DMS79 (cell line): ENCODE measurements at places on chromosomes 6 and 20.

DNA sequence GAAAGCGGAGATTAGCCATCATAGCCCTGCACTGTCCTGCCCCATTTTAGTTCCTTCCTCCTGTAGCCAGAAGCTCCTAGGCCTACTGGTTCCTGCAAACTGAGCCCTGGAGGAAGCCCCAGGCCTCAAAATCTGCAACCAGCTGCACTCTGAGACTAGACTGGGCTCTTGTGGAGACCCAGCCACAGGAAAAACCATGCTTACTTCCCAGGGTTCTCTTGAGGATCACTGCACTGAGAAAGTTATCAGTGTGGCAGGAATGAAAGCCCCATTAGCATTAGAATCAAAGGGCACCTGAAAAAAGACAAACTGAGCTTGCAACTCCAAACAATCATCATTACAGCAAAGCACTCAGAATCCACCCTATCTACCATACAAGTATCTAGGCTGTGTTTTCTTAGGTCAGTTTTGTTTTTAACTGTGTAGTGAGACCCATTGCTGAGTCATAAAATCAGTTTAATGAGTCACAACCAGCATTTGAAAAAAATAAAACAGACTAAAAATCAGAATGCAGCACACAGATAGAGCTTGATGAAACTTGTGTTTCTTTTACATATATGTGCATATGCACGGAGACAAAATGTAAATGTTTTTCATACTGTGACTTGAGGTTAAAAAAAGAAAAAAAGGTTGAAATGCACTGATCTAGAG, 91.0 kb downstream of the UNC5CL start:
- DNase-seq = no peak

GRCh38 chr6:37368961-37369320, 15.2 kb downstream of the RNF8 start:
- DNase-seq = no peak

DNA sequence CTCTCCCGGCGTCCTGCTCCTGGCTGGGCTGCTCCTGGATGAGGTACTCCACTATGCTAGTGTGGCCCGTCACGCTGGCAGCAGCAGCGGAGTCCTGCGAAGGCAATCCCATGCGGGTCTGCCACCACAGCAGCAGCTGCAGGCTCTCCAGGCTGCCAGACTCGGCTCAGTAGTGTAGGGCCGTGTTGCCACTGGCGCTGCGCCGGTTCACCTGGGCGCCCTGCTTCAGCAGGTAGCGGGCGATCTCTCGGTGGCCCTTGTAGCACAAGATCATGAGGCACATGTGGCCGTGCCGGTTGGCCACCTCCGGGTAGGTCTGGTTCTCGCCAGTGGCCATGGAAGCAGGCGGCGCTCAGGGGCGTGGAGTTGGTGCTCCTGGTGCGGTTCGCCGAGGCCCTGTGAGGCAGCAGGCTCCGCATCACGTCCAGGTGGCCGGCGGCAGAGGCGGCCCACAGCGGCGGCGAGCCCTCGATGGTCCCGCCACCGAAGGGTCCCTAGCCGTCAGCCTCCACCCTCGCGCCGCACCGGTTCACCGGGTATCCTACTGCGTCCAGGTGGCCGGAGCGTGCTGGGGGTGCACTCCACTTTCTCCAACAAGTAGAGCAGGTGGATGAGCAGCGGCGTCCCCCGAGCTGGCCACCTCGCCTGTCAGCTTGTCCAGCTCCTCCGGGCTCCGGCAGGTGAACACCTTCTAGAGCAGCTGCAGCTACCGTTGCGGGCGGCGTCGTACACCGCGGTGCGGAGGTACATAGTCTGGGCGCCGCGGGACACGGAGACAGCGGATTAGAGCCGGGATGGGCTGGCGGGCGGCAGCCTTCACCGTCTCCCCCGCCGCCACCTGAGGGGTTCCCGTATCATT, 19.8 kb downstream of the RFPL4B start:
- no peak for DNase-seq

GRCh38 chr6:130558131-130558530, 192.3 kb downstream of the TMEM200A start:
- no peak for DNase-seq

DNA sequence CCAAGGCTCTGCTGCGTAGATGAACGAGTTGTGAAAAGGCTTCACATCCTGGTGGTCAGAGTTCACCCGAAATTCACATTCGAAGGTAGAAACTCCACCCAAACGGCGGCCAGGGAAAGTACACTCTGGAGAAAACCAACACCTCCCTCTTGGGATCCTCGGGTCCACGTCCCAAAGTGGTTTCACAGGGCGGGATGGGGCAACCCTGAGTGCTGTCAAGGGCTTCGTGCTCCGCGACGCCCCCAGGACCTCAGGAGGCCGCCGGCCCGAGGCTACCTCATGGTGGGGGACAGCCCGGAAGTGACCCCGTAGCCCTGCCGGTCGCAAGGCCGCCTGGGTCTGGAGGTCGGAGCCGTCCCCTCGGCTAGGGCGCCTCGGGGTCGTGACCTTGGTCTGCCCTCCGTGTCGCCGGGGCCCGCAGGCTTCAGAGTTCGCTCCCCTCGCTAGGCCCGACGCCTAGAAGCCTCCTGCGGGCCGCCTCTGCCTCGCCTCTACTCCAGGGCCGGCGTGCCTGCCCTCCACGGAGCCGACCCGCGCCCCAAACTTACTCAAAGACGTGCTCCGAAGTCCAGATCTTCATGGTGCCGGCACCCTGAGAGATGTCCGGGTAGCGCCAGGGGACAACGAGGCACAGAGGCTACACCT, at the start of gene PRELID3B:
Gene PRELID3B, minus strand, starts transcription at position 636 of the 645 bp plus-strand sequence. Its CDS starts 56 bp downstream, at position 580.
- DNase-seq = no peak

- DNase-seq = no peak
These were observed 9.5 kb downstream of the HLA-DRA start for GRCh38 chr6:32449088-32449736.

DNA sequence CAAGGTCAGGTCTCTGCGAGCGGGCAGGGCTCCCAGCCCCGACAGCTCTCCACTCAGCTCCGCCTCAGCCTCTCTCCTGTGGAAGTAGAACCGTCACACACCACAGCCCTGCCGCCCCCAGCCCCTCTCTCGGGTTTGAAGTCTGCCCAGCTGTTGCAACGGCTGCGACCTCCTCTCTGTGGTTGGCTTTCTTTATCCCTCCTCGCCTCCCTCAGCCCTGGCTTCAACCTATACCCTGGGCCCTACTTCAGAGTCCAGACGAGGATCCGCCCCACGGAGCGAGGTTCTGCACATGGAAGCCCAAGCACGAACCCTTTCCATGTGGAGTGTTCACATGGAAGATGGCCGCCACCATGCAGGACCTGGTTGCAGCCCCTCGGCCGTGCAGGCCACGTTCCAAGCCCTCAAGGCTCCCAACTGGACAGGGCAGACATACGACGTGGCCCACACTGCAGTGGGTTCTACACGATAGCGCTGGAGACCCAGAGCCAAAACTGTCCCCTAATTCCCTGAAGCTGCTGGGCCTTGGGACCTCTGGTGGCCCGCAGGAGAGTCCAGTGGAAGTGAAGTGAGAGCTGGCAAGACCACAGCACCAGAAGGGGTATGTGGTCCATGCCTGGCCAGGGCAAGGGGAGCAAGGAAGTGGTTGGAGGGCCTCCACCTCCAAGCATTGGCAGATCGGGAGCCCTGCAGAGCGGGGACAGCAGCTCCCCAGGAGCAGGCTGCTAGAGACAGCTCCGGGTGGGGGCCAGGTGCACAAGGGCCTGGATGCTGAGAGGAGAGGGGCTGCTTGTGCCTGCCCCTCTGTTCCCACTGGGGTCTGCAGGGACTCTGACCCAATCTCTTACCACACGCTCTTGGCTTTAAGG, 69.8 kb downstream of the GINS1 start:
- no peak for DNase-seq

GRCh38 chr20:53857723-53858236, 212.6 kb downstream of the BCAS1 start:
- no peak for DNase-seq

DNA sequence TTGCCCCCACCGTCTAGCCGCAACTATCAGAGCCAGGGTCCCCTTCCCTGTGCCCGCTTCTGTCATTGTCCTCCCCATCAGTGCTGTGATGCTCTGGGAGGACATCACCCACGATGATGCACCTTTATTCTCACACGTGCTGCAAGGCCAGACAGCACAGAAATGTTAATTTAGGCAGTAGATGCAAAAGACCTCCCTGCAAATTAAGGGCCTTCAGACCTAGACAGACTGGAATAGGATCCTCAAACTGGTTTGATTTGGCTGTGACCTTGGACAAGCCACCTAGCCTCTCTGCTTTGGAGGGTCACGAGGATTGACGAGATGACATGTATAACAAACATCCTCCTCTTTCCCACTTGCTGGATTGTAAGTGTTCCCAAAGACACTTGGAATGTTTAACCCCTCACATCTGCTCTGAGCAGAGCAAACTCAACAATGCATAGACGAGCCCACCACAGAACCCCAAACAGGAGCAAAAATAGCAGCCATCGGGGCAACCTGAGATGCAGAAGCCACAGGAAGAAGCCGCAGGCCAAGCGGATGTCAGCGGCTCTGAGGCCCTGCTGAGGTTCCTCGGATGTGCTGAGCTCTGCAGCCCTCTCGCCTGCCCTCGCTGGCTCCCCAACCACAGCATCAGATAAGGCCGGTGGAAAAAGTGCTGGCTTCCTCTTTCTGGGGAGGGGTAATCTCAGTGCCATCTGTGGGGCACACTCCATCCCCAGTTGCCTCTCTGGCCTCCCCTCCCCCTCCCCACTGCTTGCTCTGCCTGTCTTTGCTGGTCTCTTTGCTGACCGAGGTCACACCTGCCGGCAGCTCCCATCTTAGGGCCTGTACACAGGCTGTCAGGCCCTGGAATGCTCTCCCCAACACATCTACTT, 35.3 kb downstream of the TOX2 start:
- DNase-seq = no peak

- DNase-seq = no peak
These were observed 247.9 kb downstream of the ZNF217 start for GRCh38 chr20:53345536-53346334.

DNA sequence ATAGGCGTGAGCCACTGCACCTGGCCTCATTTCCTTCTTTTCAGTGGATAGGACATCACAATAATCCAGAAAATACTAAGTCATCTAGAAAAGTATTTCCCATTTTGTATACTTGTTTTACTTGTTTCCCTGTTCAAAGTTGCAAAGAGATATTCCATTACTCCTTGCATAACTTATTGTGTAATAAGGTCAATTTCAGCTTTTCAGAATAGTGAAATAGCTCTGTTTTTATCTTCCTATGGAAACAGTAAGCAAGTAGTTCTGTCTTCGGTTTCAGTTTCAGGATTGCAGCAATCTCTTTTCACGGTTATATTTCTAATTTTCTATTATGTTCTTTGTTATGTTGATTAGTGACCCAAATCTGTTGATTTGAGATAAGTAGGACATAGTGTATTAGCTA, 6.0 kb downstream of the STX11 start:
- no peak for DNase-seq
